H7 (cell line): ENCODE measurements at places on chromosomes 11 and 22. TPM values are rescaled to one million over a fixed set of nuclear protein-coding genes. Genes with fewer than 3 reads are reported as not detected.

SCARF2 gene
- 11.5 and 15.0 TPM in 2 replicates for total RNA-seq

DNA sequence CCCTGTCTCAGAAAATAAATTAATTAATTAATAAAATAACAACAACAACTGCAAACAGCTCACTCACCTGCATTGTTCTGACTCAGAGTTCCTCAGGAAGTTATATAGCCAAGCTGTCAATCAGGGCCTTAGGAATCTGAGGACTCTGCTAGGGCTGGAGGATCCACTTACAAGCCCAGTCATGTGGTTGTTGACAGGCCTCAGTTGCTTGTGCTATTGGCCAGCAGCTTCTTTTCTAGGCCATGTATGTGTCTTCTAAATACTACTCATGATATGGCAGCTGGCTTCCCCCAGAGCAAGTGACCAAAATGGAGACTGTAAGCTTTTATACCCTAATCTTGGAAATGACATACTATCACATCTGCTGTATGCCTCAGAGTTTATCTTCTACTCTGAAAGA is 20.8 kb upstream of the ATP5MG start:
- DNase-seq = no peak

DNA sequence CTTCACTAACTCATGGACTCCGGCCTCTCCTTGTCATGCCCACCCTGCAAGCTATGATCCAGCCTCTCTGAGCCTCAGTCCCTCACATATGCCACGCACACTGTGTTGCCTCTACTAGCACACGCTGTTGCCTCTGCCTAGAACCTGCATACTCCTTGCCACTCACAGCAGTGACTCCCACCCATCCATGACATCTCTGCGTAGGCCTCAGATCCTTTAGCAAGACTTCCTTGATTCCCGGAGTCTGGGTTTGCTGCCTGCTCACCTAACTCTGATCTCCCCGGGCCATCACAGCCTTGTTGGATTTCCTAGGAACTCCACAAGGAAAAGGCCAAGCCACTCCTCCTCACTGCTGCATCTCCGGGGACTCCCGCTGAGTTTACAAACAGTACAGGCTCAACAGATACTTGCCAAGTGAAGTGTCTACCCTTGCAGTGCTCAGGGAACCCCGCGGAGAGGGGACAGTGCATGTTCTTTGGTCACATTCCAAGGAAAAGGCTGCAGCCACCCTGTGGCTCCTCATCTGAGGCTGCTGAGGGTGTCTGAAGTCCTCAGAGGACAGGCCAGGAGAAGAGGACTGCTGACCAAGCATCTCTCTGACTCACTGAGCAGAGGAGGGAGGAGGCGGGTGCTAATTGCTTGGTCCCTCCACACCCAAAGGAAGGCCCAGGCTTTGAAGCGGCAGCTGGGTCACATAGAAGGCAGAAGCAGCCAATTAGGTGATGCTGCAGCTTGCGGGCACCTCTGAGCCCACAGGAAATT is 42.4 kb upstream of the NAV2 start:
- DNase-seq = no peak

- DNase-seq = no peak
These were observed 7.0 kb upstream of the RDX start for GRCh38 chr11:110303414-110303826.

- DNase-seq = no peak
These were observed 38.3 kb downstream of the IGLL5 start for GRCh38 chr22:22925805-22926369.
